ENCODE measurements at places on chromosomes 7 and 10.

DNA sequence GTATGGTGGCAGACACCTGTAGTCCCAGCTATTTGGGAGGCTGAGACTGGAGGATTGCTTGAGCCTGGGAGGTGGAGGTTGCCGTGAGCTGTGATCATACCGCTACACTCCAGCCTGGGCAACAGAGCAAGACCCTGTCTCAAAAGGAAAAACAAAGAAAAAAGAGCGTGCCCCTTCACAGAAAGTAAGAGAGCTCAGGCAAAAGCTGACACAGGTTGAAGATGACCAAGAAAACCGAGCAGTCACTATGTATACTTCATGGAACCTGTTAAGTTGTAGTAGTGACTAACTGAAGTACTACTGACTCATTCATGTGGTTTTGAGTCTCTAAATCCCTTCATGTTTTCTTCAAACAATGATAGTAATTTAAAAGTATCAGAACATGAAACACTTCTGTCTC, 1.2 kb upstream of the PRRT4 start:
- DNase-seq = no peak

GRCh38 chr7:151616443-151617213, 96.9 kb upstream of the RHEB start:
- DNase-seq = no peak

DNA sequence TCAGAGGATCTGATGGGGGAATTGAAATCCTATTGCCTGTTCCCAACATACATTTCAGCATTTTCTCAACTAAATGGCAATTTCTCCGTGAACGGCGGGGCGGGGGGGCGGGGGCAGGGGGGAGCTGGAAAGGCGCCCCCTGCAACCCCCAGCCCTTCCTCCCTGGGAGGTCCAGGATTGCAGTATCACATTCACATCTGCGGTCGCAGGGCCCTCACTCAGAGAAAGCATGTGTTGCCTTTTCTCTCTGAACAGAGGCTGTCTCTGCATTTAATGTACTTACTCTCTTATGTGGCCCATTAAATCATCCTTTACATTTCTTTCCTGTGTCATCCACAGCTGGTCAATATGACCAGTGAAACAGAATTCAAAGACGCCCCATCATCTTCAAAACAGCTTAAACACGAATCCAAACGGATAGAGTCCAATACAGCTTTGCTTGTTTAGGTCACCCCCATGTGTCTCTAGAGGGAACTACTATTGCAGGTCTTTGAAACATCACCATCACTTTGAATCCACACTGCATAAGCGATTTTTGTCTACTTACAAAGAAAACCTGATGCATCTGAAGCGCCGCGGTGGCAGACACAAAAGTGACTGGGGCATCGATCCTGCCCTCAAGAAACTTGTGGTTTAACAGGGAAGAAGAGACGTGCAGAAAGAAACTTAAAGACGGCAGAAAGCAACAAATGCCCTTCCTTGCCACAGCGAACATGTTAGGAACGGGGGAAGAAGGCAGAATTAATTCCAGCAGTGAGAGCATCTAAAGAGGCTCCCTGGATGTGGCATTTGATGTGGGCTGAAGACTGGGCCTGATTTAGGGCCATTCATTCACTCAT, 17.0 kb upstream of the ECHDC3 start:
- DNase-seq = peak; percentile 24

GRCh38 chr10:100327718-100328009, 2.4 kb downstream of the PKD2L1 start:
- no peak for DNase-seq

- no peak for DNase-seq
These were observed 24.9 kb upstream of the WDFY4 start for GRCh38 chr10:48659790-48660189.

- no peak for DNase-seq
These were observed 75.1 kb upstream of the LEP start for GRCh38 chr7:128165927-128166420.

DNA sequence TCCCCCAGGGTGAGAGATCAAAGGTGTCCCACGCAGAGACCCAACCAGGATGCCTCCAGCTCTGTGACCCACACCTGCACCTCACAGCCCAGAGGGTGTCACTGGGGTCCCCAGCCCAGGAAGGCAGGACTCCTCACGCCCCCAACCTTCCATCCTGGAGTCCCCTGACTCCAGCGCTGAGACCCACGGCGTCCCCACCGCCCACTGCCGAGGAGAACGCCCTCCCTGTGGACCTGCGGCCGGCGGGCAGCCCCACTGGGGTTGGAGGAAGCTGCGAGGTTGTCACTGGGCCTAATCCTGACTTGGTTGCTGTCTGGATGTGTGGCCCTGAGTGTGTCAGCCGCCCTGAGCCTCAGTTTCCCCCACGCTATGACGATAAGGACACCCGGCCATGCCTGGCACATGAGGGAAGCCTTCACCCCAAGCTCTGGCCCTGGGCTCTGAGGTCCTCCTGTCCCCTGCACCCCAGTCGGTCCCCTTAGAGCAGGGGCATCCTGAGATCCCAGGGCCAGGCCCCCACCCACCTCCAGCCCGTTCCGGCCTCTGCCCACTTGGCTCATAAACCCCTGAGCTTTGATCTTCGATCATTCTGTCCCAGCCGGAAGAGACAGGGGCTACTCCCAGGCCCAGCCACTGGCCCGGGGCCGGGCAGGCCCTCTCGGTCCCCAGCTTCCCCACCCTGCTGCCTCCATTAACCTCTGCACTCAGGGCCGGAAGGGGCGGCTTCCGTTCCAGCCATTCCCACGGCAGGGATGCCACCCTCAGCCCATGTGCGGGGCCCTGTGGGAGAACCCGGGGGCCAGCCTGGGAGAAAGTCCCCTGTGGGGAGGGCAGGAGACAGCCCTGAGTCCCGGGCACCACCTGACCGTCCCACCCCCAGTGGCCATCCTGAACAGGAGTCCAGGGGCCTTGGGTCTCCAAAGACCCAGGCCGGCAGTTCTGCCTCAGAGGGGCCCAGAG, 113.2 kb downstream of the MICALL2 start:
- DNase-seq = no peak

- DNase-seq = peak; percentile 26
These were observed 7.9 kb downstream of the LAT2 start for GRCh38 chr7:74217455-74218342.

- no peak for DNase-seq
These were observed 3.7 kb downstream of the PURB start for GRCh38 chr7:44881610-44882009.

DNA sequence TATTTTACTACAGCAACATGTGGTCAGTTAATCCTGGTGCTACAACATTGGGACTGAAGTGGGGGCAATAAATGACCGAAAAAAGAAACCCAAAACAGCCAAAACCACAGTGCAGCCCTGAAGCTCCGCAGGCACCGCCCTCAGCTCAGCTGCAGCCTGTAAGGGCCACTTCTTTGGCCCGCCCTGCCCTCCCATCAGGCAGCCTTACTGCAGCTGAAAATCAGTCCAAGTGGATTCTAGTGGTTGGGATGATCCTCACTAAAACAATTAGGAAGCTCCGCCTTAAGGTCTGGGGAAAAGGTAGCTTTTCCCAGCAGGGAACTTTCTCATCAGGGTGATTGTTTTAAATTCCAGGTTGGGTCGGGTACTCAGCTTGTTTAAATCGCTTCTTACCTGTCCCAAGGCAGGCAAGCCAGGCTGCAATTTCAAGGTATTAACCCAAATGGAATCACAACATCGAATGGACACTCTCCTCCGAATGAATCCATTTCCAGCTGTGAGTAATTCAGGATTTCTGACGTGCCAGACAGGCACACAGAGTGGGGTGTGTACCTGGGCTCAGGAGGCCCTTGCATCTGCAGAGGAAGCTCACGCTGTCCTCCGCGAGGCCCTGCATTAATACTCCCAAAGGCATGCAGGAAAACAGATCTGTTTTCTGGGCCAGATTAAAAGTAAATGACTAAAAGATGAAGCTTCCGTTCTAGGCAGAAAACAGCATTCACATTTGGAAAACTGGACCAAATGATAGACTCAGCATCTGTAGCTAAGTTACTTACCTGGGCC, 104.3 kb downstream of the CREB5 start:
- peak; percentile 69 for DNase-seq

GRCh38 chr7:105387508-105388355, 989 bp downstream of the SRPK2 start:
- DNase-seq = peak; percentile 73

DNA sequence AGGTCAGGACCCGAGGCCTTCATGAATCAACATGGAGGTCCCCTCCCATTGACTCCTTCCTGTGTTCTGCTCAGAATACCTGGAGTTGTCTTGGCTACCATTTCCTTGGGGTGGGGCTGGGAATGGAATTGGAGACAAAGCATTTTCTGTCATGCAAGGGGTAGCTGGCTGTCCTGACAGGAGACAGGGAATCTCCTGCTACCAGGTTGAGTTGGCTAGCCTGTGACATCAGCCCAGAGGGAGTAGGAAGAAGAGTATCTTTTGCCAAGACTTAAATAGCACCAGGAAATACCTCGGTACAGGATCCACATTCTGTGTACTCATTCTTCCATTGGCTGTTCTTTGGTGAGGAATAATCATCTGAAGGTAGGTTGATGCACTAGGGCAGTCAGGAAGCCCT, 4.9 kb downstream of the ZDHHC16 start:
- DNase-seq = no peak

DNA sequence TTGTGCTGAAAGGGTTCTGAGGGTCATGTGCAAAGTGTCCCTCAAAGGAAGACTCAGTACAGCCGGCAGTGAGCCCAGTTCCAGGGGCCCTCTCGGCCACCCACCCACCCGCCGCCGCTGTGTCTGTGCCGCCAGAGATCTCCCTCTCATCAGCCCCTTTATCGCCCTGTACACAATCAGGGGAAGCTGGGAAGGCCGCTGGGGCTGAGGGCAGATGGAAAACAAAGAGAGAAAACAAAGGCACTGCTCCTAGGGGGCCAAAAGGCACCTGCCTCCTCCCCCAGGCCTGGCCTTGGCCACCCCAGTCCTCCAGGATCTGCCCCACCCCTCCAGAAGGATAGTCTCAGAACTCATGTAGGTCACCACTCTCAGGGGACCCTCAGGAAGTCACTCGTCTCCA, 67.0 kb downstream of the ZMIZ1 start:
- no peak for DNase-seq

DNA sequence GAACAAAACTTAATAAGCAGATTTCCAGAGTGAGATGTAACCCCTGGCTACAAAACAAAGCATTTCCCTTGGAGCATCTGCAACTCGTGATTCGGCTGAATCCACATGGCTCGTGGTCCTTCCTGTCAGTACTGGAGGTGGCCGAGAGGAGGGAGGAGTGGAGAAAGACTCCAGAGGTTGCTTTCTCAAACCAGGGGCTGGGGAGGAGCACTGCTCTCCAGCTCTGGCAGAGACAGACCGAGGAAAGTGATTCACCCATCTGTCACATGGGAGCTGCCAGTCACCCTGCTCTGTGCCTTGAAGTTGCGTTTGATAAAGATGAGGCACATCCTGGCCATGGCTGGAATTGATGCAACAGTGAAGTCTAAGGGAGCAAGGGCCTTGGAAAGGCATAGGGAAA, 72.7 kb downstream of the COL13A1 start:
- no peak for DNase-seq

- no peak for DNase-seq
These were observed 1139.7 kb upstream of the CELF2 start for GRCh38 chr10:9877978-9878377.

- no peak for DNase-seq
These were observed 93.1 kb downstream of the MAPK8 start for GRCh38 chr10:48399551-48399950.

- no peak for DNase-seq
These were observed 2.1 kb upstream of the SSC4D start for GRCh38 chr7:76411626-76412025.

- no peak for DNase-seq
These were observed 82.8 kb downstream of the ALOX5 start for GRCh38 chr10:45456822-45457221.

DNA sequence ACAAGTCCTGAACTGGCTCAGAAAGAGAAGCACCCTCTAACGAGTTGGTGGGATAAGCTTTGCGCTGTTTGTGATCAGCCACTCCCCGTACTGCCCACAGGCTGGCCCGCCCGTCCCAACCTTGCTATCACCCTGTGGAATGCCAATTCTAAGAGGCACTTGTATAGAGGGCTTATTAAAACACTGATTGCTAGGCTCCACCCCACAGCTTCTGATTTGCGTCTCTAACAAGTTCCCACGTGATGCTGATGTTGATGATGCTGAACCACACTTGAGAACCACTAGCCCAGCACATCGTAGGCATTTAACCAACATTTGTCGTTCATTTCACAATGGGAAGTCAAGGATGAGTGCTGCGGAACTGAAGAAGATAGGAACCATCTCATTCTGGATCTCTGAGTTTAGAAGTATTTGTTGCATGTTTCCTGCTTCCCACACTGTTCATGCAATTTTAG, 12.7 kb upstream of the GSAP start:
- no peak for DNase-seq

DNA sequence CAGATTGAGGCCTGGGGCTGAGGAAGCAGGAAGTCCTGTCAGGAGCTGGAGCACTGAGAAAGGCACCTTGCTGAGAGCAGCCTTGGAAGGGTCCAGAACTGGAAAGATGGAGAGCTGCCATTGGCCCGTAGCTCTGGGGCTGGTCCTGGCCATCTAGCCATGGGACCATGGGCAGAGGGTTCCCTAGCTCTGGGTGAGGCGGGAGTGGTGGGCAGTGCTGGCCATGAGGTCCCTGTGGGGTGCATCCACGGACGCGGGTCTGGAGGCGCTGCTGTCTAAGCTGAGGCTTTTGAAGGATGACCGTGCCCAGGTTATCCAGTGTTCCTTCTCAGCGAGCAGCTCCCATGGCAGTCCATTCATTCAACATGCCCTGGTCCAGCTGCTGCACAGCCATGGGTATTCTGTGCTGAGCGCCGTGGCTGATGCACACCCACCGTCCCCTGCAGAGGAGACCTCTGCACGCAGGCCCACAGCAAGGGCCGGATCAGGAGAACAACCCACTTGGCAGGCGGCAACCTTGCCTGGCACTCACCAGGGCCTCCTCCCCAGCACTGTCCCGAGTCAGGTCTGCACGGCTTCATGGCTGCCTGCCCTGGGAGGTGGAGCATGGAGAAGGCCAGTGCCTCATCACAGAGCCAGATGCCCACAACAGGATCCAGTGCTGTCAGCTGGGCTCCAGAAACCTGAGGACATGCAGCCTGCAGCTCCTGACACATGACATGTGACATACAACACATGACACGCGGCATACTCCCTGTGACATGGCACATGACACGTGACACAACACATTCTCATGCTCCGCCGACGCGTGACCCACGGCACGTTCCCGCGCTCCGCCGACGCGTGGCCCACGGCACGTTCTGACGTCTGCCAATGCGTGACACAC, 121.9 kb downstream of the INPP5A start:
- no peak for DNase-seq

GRCh38 chr10:89954061-89954460, 252.7 kb downstream of the KIF20B start:
- no peak for DNase-seq

DNA sequence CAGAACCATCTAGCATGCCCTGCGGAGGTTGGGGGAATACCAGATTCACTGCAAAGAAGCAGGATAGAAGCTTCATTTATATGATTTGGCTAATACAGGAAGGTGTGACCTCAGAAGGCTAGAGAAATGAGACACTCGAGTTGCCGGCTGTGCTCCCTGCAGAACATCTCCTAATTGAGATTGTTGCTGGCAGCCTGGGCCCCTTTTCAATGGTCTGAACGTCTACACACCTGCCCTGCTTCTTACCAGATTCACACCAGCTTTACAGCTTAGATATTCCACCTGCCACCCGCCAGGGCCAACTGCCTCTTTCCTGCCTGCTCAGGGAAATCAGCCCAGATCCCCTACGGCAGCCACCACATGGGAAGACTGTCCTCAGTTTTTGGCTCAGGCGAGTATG, 475.3 kb upstream of the AUTS2 start:
- peak; percentile 29 for DNase-seq

- DNase-seq = no peak
These were observed 11.9 kb downstream of the ZNF777 start for GRCh38 chr7:149448961-149449360.

GRCh38 chr7:90804370-90804769, 208.2 kb downstream of the CDK14 start:
- no peak for DNase-seq
